Activated T-helper 2 cell treated with anti-CD3 and anti-CD28 coated beads, Interferon-gamma antibody, Interleukin-2, Interleukin-4, amounts not matched to agents 10 μg/mL and 5 μg/mL and 100 μg/mL, durations not matched to agents 14 hours and 24 hours and 36 hours (primary cell): ENCODE measurements at places on chromosomes 5 and 9.
A peak's percentile ranks its signal among the peaks of the same experiment; 100 is the strongest.

- no peak overlapping the region for H3K4me3 ChIP-seq
- H3K27me3 ChIP-seq = peaks cover 30% of the 10 kb centered on the region
- no peak for DNase-seq
- H3K36me3 ChIP-seq = no peaks in the 10 kb centered on the region
Measured at GRCh38 chr9:109861499-109861898, 81.5 kb downstream of the PALM2AKAP2 start.

- no peak overlapping the region for H3K27ac ChIP-seq
- H3K4me1 ChIP-seq = peaks cover 6% of the 10 kb centered on the region
- peaks cover 38% of the 10 kb centered on the region for H3K36me3 ChIP-seq
- no peak for DNase-seq
Measured at GRCh38 chr5:175714479-175715085, 56.7 kb downstream of the HRH2 start.

GRCh38 chr5:68306361-68307014 lies 90.9 kb downstream of the PIK3R1 start:
- DNase-seq = no peak
- H3K4me1 ChIP-seq = peaks cover 32% of the 10 kb centered on the region
- H3K4me3 ChIP-seq = no peak overlapping the region
- H3K27ac ChIP-seq = no peak overlapping the region
- peaks cover 10% of the 10 kb centered on the region for H3K27me3 ChIP-seq
- H3K36me3 ChIP-seq = peaks cover 17% of the 10 kb centered on the region

DNA sequence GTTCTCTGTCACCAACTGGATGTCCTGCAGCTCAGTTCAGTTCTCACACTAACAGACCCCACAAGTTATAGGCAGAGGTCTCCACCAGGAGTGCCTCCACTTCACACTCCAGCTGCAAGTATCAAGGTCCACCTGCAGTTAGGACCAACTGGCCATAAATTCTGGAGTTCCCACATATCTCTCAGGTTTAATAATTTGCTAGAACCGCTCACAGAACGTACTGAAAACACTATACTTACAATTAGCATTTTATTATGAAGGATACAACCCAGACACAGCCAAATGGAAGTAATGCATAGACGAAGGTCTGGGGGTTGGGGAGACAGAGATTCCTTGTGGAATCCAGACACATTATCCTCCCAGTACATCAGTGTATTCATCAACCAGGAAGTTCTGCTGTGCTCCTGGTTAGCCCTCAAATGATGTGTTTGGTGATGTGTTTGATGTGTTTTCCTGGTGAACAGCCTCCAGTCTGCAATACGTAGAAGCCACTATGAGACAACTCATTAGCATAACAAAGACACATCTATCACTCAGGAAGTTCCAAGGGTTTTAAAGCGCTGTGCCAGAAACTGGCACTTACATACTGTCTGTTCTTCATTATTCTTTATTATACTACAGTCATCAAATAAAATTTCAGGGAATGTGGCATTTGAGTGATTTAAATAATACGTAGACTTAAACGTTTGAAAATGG lies 25.4 kb downstream of the OGN start:
- peak overlapping the region; percentile 30 for H3K27ac ChIP-seq
- no peaks in the 10 kb centered on the region for H3K27me3 ChIP-seq
- DNase-seq = no peak

GRCh38 chr5:142726188-142726731 lies 40.4 kb upstream of the FGF1 start:
- peaks cover 2% of the 10 kb centered on the region for H3K4me1 ChIP-seq
- DNase-seq = no peak
- H3K27me3 ChIP-seq = peaks cover 5% of the 10 kb centered on the region
- H3K4me3 ChIP-seq = no peak overlapping the region
- H3K27ac ChIP-seq = no peak overlapping the region
